Right lung (tissue), 10 donors: ENCODE measurements at places on chromosomes 11 and 22.

- DNase-seq = no peak
These were observed 157.0 kb upstream of the NECTIN1 start for GRCh38 chr11:119885861-119886567.

- DNase-seq = no peak
These were observed 56.1 kb downstream of the FLI1 start for GRCh38 chr11:128749974-128750373.

DNA sequence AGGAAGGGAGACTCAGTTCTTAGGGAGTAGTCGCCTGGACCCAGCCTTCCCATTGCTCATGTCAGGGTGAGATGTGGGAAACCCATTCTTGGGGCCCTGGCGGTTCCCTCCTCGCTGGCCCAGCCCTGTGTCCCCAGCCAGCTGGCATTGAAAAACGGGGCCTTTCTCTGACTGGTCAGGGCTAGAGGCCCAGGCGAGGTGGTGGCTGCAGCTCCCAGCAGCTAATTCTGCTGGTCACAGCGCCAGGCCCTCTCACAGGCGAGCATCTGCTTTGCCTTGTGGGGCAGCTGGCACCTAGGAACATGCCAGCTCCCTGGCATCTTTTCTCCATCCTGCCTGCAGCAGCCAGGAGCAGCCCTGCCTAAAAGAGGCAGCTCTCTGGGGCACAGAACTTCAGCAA is 20.1 kb downstream of the TSPAN18 start:
- no peak for DNase-seq

- no peak for DNase-seq
These were observed 44.9 kb downstream of the MACROD1 start for GRCh38 chr11:64120951-64121569.

- no peak for DNase-seq
These were observed at the start of gene NEFH for GRCh38 chr22:29479417-29480261. Gene NEFH (plus strand): TSS chr22:29480218. CDS start chr22:29480263, 45 bp downstream.

DNA sequence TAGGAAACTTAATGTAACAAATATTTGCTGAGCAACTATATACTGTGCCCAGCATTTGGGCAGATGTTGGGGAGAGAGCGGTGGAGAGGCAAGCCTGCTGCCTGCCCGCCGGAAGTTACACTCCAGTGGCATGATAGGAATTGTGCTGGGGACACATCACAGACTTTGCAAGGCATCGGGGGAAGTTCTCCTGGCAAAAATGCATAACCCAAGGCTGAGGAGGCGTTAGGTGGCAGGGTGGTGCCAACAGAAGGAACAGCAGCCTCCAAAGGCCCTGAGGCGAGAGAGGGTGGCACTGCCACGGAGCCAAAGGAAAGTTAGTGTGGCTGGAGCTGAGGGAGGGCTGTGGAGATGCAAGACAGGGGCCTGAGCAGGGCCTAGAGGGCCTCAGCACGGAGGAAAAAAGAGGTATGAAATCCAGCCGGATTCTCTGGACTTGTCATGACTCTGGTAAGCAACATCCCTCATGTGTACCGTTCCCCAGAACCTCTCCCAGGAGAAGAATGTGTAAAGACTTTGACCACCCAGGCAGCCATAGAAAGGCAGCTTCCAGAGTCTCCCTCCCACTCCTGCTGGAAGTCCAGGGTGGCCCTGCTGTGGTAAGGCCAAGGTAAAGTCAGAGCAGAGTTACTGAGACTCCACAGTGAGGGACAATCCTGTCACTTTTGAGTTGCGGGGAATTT is 76.1 kb upstream of the RAB1B start:
- peak; percentile 8 for DNase-seq
